ENCODE measurements at places on chromosomes 4 and X.

- DNase-seq = no peak
These were observed 733.9 kb upstream of the INTU start for GRCh38 chr4:126898815-126899214.

GRCh38 chrX:39492497-39493162 is 605.1 kb downstream of the BCOR start:
- DNase-seq = no peak

DNA sequence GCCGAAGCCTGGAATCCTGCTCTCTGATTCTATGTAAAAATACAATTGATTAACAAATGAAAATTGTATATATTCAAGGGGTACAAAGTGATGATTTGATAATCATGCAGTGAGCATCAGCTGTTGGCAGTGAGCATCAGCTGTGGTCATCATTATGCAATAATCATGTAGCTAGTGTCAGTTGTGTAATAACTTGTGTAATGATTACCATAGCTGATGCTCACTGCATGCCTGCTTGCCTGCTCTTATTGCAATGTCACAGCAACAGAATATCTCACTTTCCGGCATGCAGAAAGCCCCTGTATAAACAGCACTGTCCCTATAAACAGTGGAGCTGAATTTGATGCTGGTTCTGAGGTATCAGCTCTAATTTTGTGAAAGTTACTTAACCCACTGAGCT is 46.8 kb downstream of the SULT1B1 start:
- peak; percentile 38 for DNase-seq

GRCh38 chr4:72094059-72094797 is 62.4 kb downstream of the NPFFR2 start:
- DNase-seq = no peak

- DNase-seq = no peak
These were observed 87.2 kb downstream of the GPR174 start for GRCh38 chrX:79231662-79232061.

DNA sequence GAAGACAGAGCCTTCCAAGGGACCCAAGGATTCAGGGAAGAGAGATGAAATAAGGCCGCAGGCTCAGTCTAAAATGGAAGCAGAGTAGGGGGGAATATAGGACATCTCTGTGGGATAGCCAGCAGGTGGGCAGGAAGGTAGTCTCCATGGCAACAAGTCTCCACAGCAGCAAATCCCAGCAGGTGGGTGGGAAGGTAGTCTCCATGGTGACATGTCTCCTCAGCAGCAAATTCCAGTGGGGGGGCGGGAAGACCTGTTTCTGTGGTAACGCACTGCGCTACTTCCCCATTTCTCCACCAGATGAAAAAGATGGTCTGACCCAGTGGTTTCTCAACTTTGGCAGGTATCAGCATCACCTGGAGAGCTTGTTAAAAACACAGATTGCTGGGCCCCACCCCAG is 18.3 kb downstream of the NLGN3 start:
- no peak for DNase-seq

DNA sequence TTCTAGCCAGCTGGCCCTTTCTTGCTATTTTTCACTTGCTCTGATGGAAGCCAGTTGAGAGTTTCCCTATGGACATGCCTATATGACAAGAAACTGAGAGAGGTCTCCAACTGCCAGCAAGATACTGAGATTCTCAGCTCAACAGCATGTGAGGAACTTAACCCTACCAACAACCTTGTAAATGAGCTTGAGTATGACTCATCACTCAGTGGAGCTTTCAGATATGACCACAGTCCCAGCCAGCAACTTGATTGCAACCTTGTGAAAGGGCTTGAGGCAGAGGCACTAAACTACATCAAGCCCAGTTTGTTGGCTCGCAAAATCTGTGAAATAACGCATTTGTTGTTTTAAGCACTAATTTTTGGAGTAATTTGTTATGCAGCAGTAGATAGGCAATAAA is 175.8 kb downstream of the COMMD8 start:
- DNase-seq = peak; percentile 91

DNA sequence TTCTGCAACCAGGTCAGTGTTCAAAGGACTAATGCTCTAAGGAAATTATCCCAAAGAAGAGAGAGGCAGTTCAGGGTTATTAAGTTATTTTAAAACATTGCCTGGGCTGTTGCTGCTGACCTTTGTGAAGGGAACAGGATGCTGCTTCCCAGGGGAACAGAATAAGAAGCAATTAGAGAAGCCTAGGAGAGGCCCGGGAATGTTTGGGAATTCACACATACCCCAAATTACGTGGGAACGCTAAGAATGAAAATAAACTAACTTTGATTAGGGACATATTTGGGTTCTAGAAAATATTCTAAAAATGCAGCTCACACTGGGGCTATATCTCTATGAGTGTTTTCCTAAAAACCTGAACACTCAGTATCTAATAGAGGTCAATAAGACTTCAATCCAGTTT is 243.1 kb upstream of the FTHL17 start:
- DNase-seq = peak; percentile 14

GRCh38 chr4:78022517-78022916 is 34.6 kb upstream of the FRAS1 start:
- DNase-seq = no peak

Data from amniotic epithelial cell (primary cell).